ENCODE measurements at places on chromosomes 12 and 14. TPM values are rescaled to one million over a fixed set of nuclear protein-coding genes. Genes with fewer than 3 reads are reported as not detected.

DNA sequence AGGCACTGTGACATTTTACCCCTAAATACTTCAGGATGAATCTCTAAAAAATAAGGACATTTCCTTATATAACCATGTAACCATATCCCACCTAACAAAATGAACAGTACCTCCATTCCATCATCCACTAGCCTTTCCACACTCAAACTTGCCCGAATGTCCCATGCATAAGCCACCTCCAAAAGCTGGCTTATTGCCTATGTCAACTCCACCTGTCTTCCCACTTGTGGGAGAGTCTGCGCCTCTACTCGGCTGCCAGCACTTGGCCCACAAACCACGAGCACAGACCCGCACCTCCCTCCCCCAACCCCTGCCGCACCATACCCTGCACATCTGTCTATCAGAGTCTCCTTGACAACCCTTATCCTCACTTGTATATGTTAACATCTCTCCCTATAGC, 165.8 kb downstream of the CALM1 start:
- no peak overlapping the region for H3K27ac ChIP-seq
- H3K4me3 ChIP-seq = no peak overlapping the region
- H3K4me1 ChIP-seq = peaks cover 3% of the 10 kb centered on the region
- no peak for DNase-seq
- no peaks in the 10 kb centered on the region for H3K27me3 ChIP-seq
- no peaks in the 10 kb centered on the region for H3K36me3 ChIP-seq

DNA sequence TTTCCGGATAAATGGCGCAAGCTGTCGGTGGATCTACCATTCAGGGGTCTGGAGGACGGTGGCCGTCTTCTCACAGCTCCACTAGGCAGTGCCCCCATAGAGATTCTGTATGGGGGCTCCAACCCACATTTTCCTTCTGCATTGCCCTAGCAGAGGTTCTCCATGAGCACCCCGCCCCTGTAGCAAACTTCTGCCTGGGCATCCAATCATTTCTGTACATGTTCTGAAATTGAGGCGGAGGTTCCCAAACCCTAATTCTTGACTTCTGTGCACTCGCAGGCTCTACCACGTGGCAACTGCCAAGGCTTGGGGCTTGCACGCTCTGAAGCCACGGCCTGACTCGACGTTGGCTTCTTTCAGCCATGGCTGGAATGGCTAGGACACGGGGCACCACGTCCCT, 5.1 kb upstream of the SERPINA10 start:
- no peaks in the 10 kb centered on the region for H3K27me3 ChIP-seq
- no peaks in the 10 kb centered on the region for H3K36me3 ChIP-seq
- H3K27ac ChIP-seq = no peak overlapping the region
- DNase-seq = no peak
- no peaks in the 10 kb centered on the region for H3K4me1 ChIP-seq
- no peak overlapping the region for H3K4me3 ChIP-seq

- no peak for DNase-seq
- H3K36me3 ChIP-seq = peaks cover 14% of the 10 kb centered on the region
- H3K4me3 ChIP-seq = no peak overlapping the region
- no peaks in the 10 kb centered on the region for H3K27me3 ChIP-seq
- H3K4me1 ChIP-seq = no peaks in the 10 kb centered on the region
These were observed 18.7 kb downstream of the SETD1B start for GRCh38 chr12:121822393-121823100.

- H3K27me3 ChIP-seq = no peaks in the 10 kb centered on the region
- no peak overlapping the region for H3K27ac ChIP-seq
- DNase-seq = no peak
- H3K36me3 ChIP-seq = no peaks in the 10 kb centered on the region
These were observed 34.2 kb upstream of the ASPG start for GRCh38 chr14:104051092-104051813.

DNA sequence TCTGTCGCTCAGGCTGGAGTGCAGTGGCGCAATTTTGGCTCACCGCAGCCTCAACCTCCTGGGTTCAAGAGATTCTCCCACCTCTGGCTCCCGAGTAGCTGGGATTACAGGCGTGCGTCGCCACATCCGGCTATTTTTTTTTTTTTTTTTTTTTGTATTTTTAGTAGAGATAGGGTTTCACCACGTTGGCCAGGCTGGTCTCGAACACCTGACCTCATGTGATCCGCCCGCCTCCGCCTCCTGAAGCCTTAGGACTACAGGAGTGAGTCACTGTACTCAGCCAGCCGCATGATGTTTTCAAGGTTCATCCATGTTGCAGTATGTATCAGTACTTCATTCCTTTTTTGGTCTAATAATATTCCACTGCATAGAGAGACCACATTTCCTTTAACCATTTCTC, 2.4 kb upstream of the RNF34 start:
- no peaks in the 10 kb centered on the region for H3K36me3 ChIP-seq
- no peak overlapping the region for H3K27ac ChIP-seq
- H3K27me3 ChIP-seq = no peaks in the 10 kb centered on the region
- no peak overlapping the region for H3K4me3 ChIP-seq
- DNase-seq = no peak

DNA sequence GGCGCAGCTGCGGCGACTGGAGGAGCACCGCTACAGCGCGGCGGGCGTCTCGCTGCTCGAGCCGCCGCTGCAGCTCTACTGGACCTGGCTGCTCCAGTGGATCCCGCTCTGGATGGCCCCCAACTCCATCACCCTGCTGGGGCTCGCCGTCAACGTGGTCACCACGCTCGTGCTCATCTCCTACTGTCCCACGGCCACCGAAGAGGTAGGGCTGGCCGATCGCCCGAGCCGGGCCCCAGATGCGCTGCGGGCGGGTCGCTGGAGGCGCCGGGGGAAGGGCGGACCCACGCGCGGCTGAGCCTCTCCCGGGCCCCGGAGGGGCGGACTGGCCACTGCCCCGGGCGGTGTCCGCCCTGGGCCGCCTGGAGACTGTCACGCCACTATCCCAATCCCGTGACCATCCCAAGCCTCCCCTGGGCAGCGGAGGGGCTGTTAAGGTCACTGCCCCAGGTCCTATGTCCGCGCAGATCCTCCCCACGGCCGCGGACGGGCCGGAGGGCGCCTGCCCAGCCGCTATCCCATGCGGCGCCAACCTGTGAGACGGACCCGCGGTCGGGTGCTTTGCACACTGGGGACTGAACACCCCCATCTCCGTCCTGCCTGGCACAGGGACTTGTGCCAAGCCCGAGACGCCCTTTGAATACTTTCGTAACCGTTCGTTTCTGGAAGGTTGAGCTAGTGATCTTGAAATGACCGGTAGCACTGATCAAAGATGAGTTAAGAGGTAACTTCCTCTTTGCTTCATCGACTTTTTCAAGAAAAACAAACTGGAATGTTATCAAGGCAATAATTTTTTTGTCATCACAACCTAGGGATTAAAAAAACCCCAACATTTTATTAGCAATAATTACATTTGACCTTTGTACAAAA, 725 bp downstream of the CHPT1 start:
- no peaks in the 10 kb centered on the region for H3K36me3 ChIP-seq
- peaks cover 17% of the 10 kb centered on the region for H3K27me3 ChIP-seq
- no peak overlapping the region for H3K27ac ChIP-seq
- peak overlapping the region; percentile 62 for H3K4me3 ChIP-seq
- no peak for DNase-seq

GRCh38 chr12:53208877-53209463, 1.9 kb upstream of the ITGB7 start:
- H3K4me1 ChIP-seq = peaks cover 3% of the 10 kb centered on the region
- peaks cover 23% of the 10 kb centered on the region for H3K36me3 ChIP-seq
- no peak for DNase-seq
- H3K27ac ChIP-seq = no peak overlapping the region
- H3K27me3 ChIP-seq = no peaks in the 10 kb centered on the region
- no peak overlapping the region for H3K4me3 ChIP-seq

DNA sequence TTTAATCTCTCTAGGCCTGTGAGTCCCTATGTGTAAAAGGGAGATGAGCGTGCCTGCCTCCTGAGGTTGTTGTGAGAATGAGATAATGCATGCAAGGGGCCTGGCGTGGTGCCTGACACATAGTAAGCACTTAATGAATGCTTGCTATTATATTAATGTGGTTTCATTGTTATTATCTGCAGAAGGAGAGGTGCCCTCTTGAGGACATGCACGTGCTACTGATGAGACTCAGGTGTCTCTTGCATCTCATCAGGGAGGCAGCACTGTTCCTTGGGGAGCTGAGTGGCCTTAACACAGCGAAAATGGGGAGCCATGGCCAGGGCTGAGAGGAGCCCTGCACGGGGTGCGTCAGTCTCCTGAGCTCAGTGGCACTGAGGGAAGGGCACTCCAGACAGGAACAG, 29.9 kb upstream of the BCDIN3D start:
- H3K27ac ChIP-seq = no peak overlapping the region
- no peaks in the 10 kb centered on the region for H3K36me3 ChIP-seq
- no peaks in the 10 kb centered on the region for H3K4me1 ChIP-seq
- DNase-seq = no peak

GRCh38 chr12:41486718-41487117, 298.6 kb downstream of the PDZRN4 start:
- no peaks in the 10 kb centered on the region for H3K36me3 ChIP-seq
- no peaks in the 10 kb centered on the region for H3K27me3 ChIP-seq
- H3K27ac ChIP-seq = no peak overlapping the region
- H3K4me3 ChIP-seq = no peak overlapping the region
- no peaks in the 10 kb centered on the region for H3K4me1 ChIP-seq
- no peak for DNase-seq

DNA sequence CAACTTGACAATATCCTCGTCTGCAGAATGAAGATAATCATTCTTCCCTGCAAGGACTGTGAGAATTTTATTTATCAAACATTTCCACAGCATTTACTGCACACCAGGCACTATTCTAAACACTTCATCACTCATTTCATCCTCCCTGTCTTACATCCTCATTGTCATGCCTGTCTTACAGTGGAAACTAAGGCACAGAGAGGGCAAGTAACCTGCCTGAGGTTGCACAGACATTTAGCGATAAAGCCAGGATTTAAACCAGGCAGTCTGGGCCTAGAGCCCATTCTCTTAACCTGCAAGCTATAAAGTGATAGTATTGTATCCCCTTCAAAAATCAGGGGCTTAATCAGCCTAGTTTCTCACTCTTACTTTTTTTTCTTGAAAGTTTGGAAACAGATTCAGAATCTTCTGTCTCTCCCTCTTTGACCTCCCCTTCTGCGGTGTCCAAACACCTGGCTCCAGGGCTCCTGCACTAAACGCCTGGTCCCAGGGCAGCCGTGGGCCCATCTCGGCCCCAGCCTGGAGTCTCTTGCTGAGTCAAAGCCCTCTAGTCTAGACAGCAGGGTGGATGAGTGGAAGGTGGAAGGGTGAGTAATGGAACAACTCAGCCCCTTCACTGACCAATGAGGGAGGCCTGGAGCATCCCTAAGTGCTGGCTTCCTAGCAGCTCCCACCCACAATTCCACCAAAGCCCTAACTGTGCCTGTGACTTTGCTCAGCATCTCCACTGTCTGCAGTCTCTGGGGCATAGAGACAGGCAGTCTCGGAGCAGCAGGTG, 12.5 kb downstream of the ISM2 start:
- no peaks in the 10 kb centered on the region for H3K27me3 ChIP-seq
- H3K36me3 ChIP-seq = no peaks in the 10 kb centered on the region
- no peaks in the 10 kb centered on the region for H3K4me1 ChIP-seq
- DNase-seq = no peak
- H3K4me3 ChIP-seq = no peak overlapping the region
- H3K27ac ChIP-seq = no peak overlapping the region

- no peaks in the 10 kb centered on the region for H3K36me3 ChIP-seq
- H3K27ac ChIP-seq = no peak overlapping the region
- DNase-seq = no peak
- no peaks in the 10 kb centered on the region for H3K4me1 ChIP-seq
These were observed 190.5 kb upstream of the PLEKHA5 start for GRCh38 chr12:18939051-18939450.

DNA sequence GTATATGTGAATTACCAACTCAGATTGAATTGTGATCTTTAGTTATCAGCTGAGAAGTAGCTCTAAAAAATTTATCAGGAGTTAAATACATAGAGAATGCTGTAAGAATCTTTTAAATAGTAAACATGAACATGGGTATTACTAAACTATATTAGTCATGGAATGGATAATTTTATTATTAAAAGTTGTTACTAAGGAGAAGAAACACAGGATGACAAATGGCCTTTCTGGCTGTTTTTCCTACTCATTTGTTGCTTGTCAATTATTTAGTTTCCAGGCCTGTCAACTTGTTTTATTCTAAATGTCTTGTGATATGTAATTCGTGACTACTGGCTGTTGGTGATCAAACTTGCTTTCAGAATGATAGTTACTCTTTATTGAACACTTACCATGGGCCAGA, 58.7 kb downstream of the KTN1 start:
- H3K4me3 ChIP-seq = no peak overlapping the region
- no peaks in the 10 kb centered on the region for H3K4me1 ChIP-seq
- H3K27me3 ChIP-seq = no peaks in the 10 kb centered on the region

- DNase-seq = no peak
- H3K27ac ChIP-seq = no peak overlapping the region
- no peak overlapping the region for H3K4me3 ChIP-seq
- no peaks in the 10 kb centered on the region for H3K36me3 ChIP-seq
- no peaks in the 10 kb centered on the region for H3K27me3 ChIP-seq
These were observed 26.9 kb upstream of the CCDC88C start for GRCh38 chr14:91444335-91445020.

DNA sequence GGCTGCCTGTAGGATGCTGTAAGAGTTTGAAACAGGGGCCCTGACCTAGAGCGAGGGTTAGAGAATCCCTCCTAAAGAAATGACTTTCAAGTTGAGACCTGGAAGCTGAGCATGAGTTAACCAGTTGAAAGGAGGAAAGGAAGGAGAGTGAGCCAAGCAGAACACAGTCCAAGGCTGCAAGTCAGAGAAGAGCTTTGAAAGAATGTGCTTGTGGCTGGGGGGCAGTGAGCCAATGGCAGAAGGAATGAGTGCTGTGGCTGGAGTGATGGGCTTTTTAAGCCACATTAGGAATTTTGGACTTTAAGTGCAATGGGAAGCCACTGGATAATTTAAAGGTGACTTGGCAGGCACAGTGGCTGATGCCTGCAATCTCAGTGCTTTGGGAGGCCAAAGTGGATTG, 18.1 kb downstream of the CDKN1B start:
- no peak overlapping the region for H3K4me3 ChIP-seq
- no peaks in the 10 kb centered on the region for H3K36me3 ChIP-seq
- H3K27me3 ChIP-seq = no peaks in the 10 kb centered on the region
- DNase-seq = no peak
- H3K27ac ChIP-seq = no peak overlapping the region

GRCh38 chr12:88218293-88218692, 76.2 kb downstream of the TMTC3 start:
- no peak overlapping the region for H3K4me3 ChIP-seq
- no peak overlapping the region for H3K27ac ChIP-seq
- H3K36me3 ChIP-seq = no peaks in the 10 kb centered on the region
- no peaks in the 10 kb centered on the region for H3K27me3 ChIP-seq
- H3K4me1 ChIP-seq = no peaks in the 10 kb centered on the region

- no peak overlapping the region for H3K4me3 ChIP-seq
- peaks cover 2% of the 10 kb centered on the region for H3K4me1 ChIP-seq
- no peak overlapping the region for H3K27ac ChIP-seq
- H3K36me3 ChIP-seq = no peaks in the 10 kb centered on the region
These were observed 34.9 kb upstream of the ZNF740 start for GRCh38 chr12:53145383-53146260.

STYK1 gene
- total RNA-seq = 1.6 TPM

NUAK1 gene
- total RNA-seq = 18.9 TPM

FOXM1 gene
- 118 TPM for total RNA-seq

NOXRED1 gene
- total RNA-seq = not detected

ARF6 gene
- 56.9 TPM for total RNA-seq

All from H1 (cell line).